ENCODE measurements at places on chromosomes 3 and 15.

DNA sequence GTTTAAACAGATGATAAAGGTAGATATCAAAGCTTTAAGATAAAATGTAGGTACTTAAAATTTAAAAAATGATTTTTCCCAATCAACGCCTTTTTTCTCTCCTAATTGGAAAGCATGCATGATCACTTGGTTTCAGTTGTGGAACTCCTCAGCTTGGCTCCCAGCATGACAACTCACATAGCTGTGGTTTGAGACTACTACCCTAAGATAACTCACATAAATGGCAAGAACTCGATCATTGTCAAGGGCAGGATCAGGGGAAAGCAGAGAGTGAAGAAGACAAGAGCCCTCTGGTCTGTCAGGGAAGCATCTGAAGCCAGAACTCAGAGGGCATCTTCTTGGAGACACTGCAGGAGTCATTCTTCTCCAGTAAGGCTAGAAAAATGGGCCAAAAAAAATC is 516.7 kb downstream of the NTRK3 start:
- no peak for DNase-seq

GRCh38 chr3:53708001-53708621 is 138.1 kb downstream of the CHDH start:
- peak; percentile 49 for DNase-seq

DNA sequence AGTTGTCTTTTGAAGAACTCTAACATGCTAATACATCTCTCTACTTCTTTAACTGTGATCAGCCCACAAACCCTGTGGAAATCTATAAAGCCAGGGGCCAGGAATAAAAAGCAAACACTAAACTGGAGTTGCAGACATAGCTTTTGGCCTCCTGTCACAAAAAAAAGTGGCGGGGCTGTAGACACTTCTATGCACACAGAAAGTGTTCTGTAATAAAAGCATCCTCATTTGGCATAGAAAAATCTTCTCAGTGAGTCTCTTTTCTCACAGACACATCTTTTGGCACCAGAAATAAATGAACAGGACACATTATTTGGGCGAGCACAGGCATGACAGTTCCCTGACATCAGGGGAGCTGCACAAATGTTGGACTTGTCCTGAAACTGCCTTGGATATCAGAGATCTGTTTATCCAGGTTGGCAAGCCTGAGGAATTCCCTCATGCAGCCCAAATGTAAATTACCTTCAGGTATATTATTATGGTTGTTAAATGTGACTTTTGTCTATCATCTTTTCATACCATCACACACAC is 355.4 kb downstream of the FGF12 start:
- DNase-seq = no peak

GRCh38 chr15:38690719-38691332 is 126.2 kb upstream of the RASGRP1 start:
- peak; percentile 24 for DNase-seq

GRCh38 chr15:95825208-95825607 is 505.3 kb upstream of the NR2F2 start:
- no peak for DNase-seq

All from NCI-H774 (cell line).